ENCODE measurements at places on chromosomes 3 and 15.

GRCh38 chr3:70774641-70775040 lies 462.2 kb upstream of the MDFIC2 start:
- DNase-seq, result no peak

- no peak for DNase-seq
Observed at GRCh38 chr3:160546727-160547126, 18.6 kb downstream of the KPNA4 start.

DNA sequence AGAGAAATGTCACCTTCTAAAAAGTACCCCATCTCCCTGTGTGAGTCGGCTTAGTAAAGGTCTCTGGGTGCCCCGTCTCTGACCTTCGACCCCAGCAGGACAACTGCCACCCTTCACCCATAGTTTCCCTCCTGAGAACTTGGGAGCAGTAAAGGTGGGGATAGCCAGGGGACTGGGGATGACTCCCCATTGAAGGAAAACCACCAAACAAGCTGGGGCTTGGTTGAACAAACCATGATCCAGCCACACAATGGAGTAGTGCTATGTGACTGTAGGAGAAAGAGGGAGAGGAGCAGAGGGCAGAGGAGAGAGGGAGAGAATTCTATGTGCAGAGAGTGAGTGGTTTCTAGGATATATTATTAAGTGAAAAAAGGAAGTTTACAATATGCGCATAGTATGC lies 33.7 kb downstream of the IDH3A start:
- DNase-seq, result no peak

- no peak for DNase-seq
Observed at GRCh38 chr15:25682340-25682739, 180.8 kb downstream of the ATP10A start.

DNA sequence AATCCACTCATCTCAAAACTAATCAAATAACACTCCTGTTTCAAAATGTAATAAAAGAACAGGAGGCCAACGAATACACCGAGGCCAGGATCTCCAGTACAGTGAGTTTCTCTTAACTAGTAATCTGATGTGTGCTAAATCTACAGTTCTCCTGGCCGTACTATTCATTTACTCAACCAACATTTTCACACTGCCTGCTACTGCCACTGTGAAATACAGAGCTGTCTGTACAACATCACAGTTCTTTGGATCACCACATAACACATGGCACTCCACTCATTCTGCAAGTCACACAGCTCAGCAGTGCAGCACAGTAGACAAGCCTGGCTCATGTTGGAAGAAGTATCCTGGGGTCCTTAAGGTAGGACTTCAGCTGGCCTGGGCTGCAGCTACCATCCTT lies 21.9 kb downstream of the RIOX2 start:
- DNase-seq, result no peak

Measured in AG04450 (cell line).